Skin of body (tissue), 3 donors: ENCODE measurements at places on chromosomes 3 and 15. TPM values are rescaled to one million over a fixed set of nuclear protein-coding genes. Genes with fewer than 3 reads are reported as not detected.

The SPTSSB gene
- 29.6 TPM for total RNA-seq

The TUSC7 gene
- total RNA-seq: not detected

The CPNE9 gene
- 0.39 TPM for total RNA-seq

The NPAP1 gene
- not detected for total RNA-seq

The FOXB1 gene
- not detected for total RNA-seq

The CEP97 gene
- 15.9 TPM for total RNA-seq

The ITIH3 gene
- 0.49 TPM for total RNA-seq

The PLA2G4E gene
- 33.8 TPM for total RNA-seq
